ENCODE measurements at places on chromosomes 3 and 15.

GRCh38 chr15:84886211-84886983, 1.9 kb downstream of the SLC28A1 start:
- no peak for DNase-seq

DNA sequence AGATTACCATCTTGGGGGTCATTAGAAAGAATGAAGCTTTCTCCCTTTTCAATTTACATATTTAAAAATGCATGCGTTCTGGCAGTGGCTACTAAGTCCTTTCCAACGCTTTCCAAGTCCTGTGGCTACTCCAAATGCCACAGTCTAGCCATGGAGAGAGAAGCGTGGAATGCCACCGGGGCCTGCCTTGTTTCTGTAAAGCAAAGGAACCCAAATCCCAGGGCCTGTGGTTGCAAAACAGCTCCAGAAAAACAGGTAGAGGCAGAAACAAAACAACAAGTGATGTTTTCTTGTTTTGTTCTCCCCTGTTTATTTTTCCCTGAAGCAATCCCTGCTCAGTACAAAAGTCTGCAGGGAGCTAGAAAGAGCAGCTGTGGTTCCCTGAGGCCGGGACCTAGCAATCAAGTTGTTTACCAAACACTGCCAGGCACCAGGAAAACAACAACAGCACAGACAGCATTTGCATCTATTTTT, 85.5 kb downstream of the FOXP1 start:
- DNase-seq: no peak

GRCh38 chr3:131091768-131092167, 65.1 kb downstream of the NEK11 start:
- no peak for DNase-seq

- no peak for DNase-seq
Observed at GRCh38 chr3:172749230-172749965, 1.1 kb upstream of the ECT2 start.

GRCh38 chr3:37030588-37030987, 37.3 kb downstream of the MLH1 start:
- DNase-seq: no peak

DNA sequence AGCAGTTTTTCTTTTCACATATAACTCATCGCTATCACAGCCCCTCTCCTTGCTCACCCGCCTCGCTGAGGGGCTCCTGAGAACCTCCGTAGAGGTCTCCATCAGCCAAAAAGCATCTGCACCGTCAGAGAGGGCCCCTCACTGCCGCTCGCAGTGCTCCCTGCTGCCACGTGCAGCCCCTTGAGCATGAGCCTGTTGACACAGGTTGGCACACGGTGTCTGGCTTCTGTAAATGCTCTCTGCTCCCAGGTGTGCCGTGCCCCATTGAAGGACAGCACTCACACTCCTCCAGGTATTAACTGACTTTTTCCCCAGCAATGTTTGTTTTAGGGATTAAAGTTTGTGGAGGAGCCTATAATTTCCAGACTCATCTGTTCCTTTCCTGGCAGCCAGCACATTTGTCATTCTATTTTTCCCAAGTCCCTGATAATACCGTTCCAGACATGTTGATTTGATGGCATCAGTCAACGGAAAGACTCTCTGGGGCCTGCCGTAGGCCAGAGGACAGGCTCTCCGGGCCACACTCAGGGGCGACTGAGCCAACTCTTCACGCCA, 2.1 kb upstream of the FURIN start:
- no peak for DNase-seq

DNA sequence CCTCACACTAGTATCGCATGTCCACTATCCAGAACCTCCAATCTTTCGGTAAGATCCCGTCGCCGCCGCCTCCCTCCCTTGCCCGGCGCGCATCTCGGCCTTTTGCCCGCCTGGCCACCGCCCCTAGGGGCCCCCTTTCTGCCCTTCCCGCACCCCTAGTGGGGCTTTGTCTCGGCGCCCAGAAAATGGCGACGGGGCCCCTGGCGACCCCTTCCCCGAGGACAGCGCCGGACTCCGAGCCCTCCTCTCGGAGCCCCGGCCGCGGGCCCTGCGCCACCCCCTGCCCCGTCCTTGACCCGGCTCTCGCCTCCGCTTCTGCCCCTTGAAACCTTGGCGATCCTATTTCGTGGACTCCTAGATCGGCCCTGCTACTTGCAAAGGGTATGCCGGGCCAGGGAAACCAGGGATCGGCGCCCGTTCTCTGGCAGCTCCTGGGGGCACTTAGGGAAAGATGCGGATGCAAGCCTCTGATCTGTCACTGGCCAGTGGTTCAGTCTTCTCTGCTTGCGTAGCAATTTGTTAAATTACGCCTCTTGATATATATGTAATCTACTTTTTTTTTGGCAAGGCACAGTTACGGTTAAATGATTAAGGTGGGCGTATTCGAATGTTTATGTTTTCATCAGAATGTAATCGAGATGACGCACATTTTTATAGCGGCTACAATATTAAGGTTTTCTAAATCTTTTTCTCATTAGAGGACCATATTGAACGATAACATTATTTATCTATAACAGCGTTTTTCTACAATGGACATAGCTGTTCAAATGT, 603 bp downstream of the EIF1B start:
- no peak for DNase-seq

- DNase-seq: no peak
Observed at GRCh38 chr3:105399611-105400010, 32.9 kb downstream of the ALCAM start.

DNA sequence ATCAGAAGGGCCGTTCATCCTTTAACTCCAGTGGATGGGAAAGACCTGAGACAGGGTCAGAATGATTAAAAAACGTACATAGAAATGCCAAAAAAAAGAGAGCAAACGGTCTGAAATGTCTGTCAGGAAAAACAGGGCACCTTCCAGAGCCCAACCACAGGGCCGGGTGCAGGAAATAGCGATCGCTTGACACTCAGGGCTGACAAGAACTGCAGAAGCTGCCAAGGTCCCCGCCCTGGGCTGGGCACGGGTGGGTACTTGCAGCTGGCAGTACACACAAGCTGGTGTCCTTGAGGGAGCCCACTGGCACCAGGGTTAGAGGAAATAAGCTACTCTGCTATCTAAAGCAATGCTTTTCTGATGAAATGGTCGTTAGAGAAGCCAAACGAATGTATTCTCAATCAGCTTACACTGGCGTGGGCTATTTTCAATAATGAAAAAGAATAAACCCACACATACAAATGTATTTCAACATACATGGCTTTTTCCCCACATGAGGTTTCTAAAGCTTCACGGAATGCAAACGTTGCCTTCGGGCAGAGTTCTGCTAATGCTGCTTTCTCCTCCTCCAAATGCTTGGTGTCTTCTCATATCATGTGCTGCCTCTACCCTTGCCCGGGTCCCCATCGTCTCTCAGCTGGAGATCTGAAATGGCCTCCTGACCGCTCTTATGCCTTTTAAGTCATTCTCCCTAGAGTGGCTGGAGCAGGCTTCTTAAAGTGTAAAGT, 15.6 kb downstream of the FRMD4B start:
- no peak for DNase-seq

- DNase-seq: no peak
Observed at GRCh38 chr3:179927191-179927590, 109.5 kb downstream of the PEX5L start.

GRCh38 chr15:36472672-36473071, 106.8 kb upstream of the CDIN1 start:
- DNase-seq: no peak

GRCh38 chr3:149085828-149086231, 503 bp downstream of the HLTF start:
- peak; percentile 21 for DNase-seq

DNA sequence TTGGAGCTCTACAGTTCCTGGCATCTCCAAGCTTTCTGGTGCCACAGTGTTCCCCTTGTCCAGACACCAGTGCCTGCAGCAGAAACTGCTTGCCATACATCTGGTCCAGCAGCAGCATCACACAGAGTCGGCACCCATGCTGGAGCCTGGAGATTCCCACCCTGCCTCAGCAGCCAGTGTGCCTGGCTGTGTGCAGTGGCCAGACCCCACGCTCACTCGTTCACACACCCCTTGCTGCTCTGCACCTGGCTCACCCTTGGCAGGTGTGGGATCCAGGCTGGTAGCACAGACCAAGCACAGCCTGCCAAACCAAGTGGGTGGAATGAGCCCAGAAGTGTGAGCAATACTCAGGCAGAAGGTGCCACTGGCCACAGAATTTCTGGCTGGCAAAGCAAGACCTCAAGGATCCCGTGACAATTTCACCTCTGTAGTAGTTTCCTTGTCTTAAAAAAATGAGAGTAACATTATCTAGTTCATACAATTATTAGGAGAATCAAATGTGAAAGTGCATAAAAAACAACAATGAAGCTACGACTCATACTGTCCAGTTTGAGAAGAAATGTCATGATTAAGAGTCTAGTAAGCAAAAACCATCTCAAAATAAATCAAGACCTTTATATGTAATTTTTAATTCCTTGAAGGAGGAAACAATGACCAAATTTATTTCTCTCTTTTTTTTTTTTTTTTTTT, 22.9 kb upstream of the ZBED2 start:
- DNase-seq: no peak

GRCh38 chr3:149319750-149320149, 13.7 kb downstream of the TM4SF18 start:
- DNase-seq: no peak

- no peak for DNase-seq
Observed at GRCh38 chr3:30611613-30612436, 5.4 kb downstream of the TGFBR2 start.

- DNase-seq: no peak
Observed at GRCh38 chr3:131738095-131738494, 235.3 kb upstream of the MRPL3 start.

DNA sequence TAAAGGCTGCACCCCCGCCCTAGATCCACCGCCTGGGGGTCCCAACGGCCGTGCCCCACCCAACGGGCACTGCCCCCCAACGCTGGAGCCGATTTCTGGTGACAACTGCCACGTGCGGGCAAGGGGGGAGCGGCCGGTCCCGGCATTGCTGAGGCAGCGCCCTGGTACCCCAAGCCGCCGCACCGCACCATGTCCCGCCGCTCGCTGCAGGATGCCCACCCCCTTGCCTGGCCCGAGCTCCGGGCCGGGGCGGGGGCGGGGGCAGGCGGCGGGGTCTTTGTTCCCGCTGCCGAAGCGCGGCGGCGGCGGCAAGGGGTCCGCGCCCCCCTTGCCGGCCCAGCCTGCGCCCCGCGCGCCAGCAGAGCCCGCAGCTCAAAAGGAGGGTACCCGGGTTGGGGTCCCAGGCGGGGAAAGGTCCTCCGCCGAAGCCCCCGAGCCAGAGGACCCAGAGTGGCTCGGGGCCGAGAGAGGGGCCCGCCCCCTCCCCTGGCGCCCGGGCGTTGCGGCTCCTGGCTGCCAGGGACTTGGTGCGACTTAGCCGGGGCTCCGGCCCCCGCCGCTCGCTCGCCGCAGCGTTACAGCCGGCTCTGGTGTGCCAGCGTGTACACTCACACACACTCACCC, 678 bp downstream of the SEMA7A start:
- DNase-seq: no peak

GRCh38 chr3:46578973-46579755, 13.1 kb upstream of the LRRC2 start:
- DNase-seq: no peak

DNA sequence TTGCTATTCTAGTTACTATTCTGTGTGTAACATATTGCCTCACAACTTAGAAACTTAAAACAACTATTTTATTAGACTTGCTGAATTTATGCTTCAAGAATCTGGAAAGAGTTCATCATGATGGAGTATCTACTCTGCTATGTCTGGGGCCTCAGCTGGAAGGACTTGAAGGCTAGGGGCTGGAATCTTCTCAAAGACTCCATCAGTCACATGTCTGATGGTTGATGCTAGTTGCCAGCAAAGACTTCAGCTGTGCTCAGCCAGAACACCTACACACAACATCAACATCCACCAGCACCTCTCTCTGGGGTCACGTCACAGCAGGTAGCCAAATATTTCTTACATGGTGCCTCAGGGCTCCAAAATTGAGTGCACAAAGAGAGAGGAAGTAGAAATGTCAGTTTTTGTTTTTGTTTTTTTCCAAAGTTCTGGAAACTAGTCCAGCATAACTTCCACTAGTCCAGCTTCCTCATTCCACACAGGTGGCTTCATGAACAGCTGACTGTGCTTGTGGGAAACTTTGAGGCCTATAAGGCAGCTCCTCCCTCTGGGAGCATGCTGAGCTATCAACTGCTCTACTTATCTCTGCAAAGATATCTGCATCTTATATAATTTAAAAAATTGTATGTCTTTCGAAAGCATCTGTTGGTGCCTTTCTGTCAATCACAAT, 325.4 kb upstream of the AGTR1 start:
- DNase-seq: no peak

DNA sequence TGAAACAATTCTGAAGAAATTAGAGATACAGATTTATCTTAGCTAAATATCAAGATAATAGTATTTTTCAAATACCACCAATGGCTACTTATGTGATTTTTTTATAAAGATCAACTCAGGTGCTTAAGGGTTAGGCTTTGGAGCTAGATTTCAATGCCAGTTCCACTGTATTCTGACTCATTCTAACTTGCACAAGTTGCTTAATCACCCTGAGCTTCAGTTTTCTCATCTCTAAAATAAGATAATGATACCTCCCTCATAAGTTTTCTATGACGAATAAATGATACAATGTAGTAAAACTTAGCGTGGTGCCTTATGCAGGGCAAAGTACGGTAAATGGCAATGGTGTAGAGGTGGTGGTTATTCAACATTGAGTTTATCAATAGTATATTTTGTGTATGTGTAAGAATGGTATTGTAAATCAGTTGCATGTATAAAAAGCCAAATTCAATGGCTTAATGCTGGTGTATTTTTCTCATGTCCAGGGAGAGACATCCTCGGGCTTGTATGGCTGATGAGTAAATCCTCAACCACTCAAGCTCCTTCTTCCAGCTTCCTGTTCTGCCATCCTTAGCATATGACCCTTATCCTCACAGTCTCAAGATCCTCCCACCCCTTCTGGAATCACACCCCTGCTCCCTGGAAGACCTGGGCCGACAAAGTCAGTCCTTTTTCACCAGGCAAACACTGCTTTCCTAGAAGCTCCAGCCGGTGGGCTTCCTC, 505.9 kb upstream of the CFAP20DC start:
- DNase-seq: no peak

DNA sequence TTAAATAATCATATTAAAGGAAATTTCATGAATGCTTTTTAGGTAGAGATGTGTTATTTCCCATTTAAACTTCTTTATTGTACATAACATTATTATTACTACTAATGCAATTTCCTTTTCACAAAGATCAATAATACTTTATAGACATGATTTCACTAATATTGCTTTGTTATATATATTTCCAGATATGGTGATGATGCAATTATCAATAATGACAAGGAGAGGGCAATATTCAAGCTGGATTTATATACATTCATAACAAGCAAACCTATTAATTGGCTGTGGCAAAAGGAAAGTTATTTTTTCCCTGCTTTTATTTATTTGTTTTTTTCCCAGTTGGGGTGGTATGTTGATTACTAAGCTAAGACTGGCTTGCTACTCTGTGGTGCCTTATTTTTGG, 113.5 kb downstream of the RAP2B start:
- no peak for DNase-seq

GRCh38 chr3:38146504-38146903, 8.0 kb downstream of the MYD88 start:
- no peak for DNase-seq

- DNase-seq: no peak
Observed at GRCh38 chr15:67179411-67179995, 75.0 kb downstream of the AAGAB start.

Data from T-helper 2 cell treated with Interferon-gamma antibody and Interleukin-4, amounts not matched to agents 5 μg/mL and 100 μg/mL, for 36 hours (primary cell).